LNCaP clone FGC (cell line): ENCODE measurements at places on chromosomes 11 and 22.

DNA sequence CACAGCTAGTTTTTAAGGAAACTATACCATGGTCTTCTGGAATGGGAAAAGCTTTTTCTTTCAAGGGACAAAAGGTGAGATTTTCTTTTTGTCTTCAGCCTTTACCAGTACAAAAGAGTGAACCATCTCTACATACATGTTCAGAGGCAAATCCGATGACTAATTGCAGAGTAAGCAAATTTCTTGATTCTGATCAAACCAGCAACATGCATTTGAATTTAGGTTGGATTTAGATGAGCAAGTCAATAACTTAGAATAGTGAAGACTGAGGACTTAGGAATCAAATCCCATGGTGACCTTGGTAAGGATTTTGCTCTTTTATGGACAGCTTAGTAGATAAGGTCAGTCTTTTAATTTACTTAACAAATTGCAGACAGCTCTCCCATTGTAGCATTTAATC is 65.9 kb upstream of the BLID start:
- no peak for DNase-seq

DNA sequence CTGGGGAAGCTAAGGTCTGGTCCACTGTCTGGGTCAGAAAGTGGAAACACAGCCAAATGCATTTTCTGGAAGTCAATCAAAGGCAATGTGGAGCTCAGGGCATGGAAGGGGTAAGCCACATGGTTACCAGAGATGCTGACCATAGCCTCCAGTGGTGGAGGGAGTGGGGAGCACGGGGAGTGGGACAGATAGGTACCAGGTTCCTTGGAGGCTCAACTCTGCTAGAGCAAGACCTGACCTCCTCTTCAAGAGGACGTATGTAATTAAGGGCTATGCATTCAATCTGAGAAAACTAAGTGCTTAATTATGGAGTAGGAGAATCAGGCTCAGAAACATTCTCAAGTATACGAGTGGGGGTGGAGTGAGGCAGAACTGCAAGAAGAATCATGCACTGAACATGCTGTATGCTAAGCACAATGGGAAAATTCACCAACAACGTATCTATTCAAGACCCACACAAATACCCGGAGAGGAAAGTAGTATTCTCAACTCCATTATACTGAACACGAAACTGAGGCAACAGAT is 65.2 kb upstream of the PHOX2A start:
- DNase-seq = no peak

- DNase-seq = no peak
Observed at GRCh38 chr11:100808904-100809491, 121.9 kb downstream of the ARHGAP42 start.

DNA sequence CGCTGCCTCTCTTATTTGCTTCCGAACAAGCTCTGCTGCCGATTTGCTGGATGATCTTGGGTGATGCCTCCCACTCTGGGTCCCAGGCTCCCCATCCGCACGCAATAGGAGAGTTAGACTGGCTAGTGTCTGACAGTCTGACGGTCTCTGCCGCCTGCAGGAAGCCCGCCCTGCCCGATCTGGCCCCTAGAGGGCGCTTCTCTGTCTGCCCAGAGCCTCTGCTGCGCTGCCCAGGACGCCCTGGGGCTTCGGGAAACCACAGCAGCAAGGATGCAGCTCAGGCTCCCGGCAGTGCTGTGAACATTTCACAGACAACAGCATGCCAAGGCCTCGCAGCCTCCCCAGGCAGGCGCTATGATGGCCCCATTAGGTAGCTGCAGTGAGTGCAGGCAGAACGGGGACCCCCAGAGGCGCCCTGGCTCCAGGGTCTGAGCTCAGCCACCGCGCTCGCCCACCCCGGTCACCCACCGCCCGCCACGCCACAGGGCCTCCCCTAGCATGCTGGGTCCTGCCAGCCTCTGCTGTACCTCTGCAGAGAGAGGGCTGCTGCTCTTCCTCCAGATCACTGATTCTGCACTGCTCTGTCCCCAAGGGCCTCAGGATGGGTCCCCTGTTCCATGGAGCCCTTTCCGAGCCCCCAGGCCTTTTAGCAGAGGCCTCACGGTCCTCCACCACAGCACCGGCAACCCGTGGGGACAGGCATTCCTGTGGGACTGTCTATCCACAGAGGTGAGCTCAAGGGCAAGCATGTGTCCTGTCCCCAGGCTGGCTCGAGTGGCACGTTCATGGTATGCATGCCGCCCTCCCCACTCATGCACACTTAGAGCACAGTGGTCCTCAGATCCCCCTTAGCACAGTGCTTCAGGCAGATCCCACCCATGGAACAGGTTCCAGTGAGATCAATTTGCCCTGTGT is 4.3 kb upstream of the BAIAP2L2 start:
- DNase-seq = peak; percentile 18

GRCh38 chr11:87438416-87438815 is 400.7 kb downstream of the TMEM135 start:
- no peak for DNase-seq

GRCh38 chr11:119741369-119742262 is 12.6 kb upstream of the NECTIN1 start:
- DNase-seq = no peak

GRCh38 chr11:26712497-26712896 is 9.4 kb downstream of the SLC5A12 start:
- DNase-seq = no peak

DNA sequence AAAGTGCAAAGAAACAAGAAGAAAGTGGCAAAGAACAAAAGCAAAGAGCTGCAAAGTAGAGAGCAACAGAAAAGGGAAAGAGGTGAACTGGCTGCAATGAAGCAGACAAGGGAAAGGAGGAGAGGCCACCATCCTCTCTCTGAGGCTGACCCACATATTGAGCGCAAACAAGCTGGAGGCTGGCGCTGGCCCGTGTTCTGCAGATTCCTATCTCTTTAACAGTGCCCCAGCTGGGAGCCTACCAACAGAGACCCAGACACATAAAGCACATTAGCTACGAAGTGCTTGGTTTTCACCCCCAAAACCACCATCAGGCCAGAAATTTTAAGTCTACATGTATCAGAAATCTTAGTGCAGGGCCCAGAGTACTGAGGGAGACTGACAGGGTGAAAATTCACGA is 17.6 kb downstream of the NCAPD3 start:
- DNase-seq = no peak

DNA sequence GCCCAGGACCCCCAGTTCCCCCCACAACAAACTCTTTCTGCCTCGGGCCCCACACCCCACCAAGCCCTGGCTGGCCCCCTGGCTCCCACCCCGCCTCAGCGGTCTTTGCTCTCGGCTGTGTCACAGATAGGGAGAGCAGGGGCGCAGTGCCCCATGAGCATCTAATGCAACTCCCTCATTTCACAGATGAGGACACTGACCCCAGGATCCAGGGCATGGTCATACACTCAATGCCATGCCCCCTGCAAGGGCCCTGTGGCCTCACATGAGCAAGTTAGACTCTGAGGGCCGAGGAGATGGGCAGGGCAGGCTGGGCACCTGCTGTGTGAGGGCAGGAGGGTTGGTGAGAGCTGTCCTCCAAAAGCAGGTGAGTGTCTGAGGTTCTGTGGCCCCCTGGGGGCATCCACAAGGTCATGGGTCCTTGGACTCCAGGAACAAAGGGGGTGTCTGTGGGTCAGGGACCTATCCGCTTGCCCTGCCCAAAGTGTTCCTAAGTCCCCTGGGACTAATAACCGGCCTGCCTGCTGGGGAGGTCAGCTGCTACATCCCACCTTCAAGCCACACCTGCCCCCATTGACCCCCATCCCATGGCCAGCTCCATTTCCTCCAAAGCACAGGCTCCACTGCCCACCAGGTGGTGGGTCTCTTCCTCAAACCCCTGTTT is 2.5 kb downstream of the MIF start:
- DNase-seq = no peak

DNA sequence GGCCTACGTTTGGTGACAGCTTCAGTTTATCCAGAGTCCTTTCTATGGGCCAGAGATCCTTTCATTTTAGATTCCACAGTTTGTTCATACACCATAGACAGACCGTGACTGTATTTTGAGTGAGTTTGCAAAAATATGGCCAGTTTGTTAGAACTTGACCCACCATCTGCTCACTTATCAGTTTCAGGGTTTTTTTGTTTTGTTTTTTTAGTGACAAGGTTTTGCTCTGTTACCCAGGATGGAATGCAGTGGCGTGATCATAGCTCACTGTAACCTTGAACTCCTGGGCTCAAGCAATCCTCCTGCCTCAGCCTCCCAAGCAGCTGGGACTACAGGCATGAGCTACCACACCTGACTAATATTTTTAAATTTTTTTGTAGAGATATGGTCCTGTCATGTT is 9.1 kb upstream of the CKAP5 start:
- DNase-seq = no peak

DNA sequence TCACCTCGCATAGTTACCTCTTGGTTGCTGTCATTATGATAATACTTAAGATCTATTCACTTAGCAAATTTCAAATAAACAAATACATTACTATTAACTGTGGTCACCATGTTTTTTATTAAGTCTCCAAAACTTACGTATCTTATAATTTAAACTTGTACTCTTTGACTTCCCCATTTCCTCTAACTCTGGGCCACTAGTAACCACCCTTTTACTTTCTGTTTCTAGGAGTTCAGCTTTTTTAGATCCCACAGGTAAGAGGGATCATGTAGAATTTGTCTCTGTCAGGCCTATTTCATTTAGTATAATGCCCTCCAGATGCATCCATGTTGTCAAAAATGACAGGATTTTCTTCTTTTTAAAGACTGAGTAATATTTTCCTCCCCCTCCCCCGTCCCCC is 212.4 kb upstream of the C11orf87 start:
- DNase-seq = no peak

DNA sequence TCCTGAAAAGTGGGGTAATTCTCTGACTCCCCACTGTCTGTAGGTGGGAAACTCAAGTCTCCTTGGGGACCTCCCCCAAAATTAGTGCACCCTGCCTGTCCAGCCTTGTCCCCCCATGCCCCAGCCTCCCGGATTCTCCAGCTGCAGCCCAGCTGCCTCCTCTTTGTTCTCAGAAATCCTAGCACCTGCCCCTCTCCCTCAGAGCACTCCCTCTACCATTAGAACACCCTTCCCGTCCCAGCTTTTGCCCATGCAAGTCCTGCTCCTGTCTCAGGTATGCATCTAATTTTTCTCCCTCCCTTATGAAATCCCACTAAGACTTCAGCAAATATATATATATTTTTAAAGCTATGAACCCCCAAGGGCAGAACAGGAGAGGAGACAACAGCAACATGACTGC is 37.3 kb downstream of the LRFN4 start:
- DNase-seq = no peak

- DNase-seq = no peak
Observed at GRCh38 chr22:33578752-33579151, 341.5 kb downstream of the LARGE1 start.

DNA sequence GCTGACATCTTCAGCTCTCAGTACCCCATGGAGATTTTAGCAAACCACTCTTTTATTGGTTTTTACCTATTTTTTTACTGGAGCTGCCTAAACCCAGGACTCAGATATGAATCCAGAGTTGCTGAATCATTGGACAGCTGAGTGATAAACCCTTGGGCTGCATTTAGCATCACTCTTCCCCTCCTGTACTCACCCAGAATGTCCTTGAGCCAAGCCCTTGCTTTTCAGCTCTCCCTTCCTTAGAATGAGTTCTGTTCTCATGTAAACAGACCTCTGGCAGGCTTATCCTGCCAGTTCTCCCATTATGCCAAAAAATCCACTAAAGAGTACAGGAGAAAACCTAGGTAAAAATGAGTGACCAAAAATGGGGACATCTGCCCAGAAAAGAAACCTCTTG is 200.1 kb upstream of the POU2AF2 start:
- DNase-seq = no peak

GRCh38 chr11:23644443-23644842 is 784.2 kb upstream of the CCDC179 start:
- DNase-seq = no peak

DNA sequence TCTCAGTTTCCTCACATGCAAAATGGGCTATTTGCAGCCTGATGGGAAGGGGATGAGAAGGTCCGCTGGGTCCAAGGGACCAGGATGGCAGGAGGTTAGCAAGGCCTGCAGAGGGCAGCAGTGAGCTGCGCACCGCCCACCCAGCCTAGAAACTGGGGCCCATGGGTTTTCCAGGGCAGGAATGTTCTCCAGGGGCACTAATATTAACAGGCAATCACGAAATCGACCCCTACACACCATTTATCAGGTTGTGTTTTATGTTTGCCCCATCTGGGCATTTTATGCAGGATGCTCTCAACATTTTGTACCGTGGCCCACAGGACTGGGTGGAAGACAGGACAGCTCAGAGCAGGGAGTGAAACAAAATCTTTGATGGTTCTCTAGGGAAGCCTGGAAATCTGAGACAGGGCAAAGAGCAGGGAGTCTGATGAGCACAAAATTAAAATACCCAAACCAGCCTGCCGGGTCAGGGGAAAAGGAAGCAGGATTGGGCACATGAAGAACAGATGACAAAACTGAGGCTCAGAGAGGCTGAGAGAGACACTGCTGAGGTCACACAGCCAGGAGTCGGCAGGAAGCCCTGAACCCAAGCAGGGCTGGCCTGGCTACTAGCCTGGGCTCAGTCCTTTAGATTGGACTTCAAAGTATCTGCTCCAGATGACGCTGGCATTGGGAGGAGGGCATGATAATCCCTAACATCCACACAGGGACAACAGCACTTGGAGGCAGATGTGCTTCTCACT is 1.6 kb upstream of the BCR start:
- DNase-seq = no peak

- no peak for DNase-seq
Observed at GRCh38 chr22:22048981-22049531, 66.5 kb upstream of the TOP3B start.
